ENCODE measurements at places on chromosomes 6 and 20.

- no peaks in the 10 kb centered on the region for H3K27me3 ChIP-seq
- no peaks in the 10 kb centered on the region for H3K4me1 ChIP-seq
- no peak overlapping the region for H3K27ac ChIP-seq
- no peak overlapping the region for H3K4me3 ChIP-seq
- H3K36me3 ChIP-seq = no peaks in the 10 kb centered on the region
Measured at GRCh38 chr6:124393536-124393935, 568.7 kb upstream of the RNF217 start.

- H3K4me3 ChIP-seq = no peak overlapping the region
- peak overlapping the region; percentile 0 for H3K27ac ChIP-seq
- H3K36me3 ChIP-seq = no peaks in the 10 kb centered on the region
- DNase-seq = peak; percentile 79
- no peaks in the 10 kb centered on the region for H3K27me3 ChIP-seq
Measured at GRCh38 chr20:49510562-49511122, 28.2 kb upstream of the KCNB1 start.

DNA sequence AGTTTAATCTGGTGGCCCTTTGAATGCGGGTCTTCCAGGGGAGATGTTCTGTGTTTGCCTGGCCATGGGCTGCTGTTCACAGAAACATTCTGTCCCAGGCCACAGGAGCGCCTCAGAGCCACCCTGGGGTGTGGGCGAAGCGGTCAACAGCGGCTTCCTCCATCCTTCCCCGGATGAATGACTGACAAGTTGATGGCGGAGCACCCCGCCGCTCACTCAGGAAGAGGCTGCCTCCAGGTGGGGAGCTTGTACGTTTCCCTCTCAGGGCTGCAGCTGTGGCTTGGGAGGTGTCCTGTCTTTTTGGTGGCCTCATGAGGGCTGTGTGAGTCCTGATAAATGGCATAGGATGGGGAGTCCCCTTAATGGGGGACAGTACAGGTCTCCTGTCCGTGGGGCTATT, 178.4 kb downstream of the NRN1 start:
- no peaks in the 10 kb centered on the region for H3K36me3 ChIP-seq
- no peak overlapping the region for H3K27ac ChIP-seq
- H3K4me1 ChIP-seq = no peaks in the 10 kb centered on the region
- H3K4me3 ChIP-seq = no peak overlapping the region
- H3K27me3 ChIP-seq = no peaks in the 10 kb centered on the region

- no peak overlapping the region for H3K27ac ChIP-seq
- H3K36me3 ChIP-seq = no peaks in the 10 kb centered on the region
- H3K27me3 ChIP-seq = no peaks in the 10 kb centered on the region
- DNase-seq = no peak
Measured at GRCh38 chr6:45574885-45575284, 197.2 kb upstream of the SUPT3H start.

DNA sequence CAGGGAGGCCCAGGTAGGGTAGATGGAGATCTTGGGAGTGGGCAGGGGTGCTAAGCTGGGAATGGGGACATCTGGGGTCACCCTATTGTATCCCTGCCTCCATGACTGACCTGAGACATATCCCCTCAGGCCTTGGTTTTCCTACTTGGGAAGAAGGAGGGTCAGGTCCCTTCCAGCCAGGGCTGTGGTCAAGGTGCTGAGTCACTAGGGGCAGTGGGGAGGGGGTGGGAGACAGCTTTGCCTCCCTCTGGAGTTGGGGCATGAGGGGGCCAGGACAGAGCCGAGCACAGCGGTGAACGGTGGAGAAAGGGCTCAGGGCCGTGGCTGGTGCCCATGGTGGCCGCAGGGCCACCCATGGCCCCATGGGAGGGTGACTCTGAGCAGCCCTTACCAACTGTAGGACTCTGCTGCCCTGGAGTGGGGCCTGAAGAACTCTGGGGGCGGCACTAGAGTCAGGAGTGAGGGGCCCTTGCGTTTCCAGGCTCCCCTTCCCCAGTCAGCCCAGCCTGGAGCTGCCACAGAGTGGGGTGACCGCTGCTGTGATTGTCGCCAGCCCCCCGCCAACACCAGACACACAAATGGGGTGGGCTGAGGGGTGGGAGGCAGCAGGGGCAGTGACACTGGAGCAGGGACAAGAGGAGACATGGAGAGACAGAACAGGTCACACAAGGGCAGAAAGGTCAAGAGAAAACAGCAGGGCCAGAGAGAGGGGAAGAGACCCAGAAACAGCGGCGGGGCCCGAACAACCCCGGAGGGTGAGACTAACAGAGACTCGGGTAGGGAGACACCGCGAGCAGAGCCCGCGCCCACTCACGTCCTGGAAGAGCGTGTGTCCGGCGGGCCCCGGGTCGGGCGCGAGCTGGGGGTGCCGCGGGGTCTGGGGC, 576 bp downstream of the NECAB3 start:
- H3K27ac ChIP-seq = no peak overlapping the region
- no peaks in the 10 kb centered on the region for H3K4me1 ChIP-seq
- no peaks in the 10 kb centered on the region for H3K27me3 ChIP-seq
- H3K36me3 ChIP-seq = no peaks in the 10 kb centered on the region
- peak overlapping the region; percentile 65 for H3K4me3 ChIP-seq
- DNase-seq = no peak

GRCh38 chr20:16810216-16810615, 62.1 kb downstream of the OTOR start:
- DNase-seq = no peak
- no peaks in the 10 kb centered on the region for H3K36me3 ChIP-seq
- no peaks in the 10 kb centered on the region for H3K27me3 ChIP-seq
- no peak overlapping the region for H3K27ac ChIP-seq

DNA sequence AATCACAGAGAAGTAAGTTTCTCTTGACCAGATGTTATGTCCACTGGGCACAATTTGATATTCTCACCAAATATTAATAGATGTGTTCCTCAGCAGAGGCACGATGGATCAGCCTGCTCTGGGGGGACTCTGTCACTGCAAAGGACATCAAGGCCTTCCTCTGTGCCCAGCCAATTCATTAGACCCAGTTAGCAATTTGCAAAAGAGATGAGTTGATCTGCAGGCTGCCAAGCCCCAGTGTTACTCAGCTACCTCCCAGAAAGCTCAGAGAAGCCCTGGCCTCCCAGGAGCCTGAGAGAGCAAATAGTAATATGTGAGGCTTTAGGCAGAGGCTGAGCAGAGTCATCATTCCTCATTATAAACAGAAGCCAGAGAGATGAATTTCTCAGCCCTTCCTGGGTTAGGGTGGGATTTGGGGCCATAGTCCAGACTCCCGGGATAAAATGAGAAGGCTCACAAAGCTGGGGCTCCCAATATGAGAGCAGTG, 54.2 kb downstream of the ZNF831 start:
- H3K27ac ChIP-seq = no peak overlapping the region
- no peaks in the 10 kb centered on the region for H3K4me1 ChIP-seq
- H3K4me3 ChIP-seq = no peak overlapping the region
- no peaks in the 10 kb centered on the region for H3K27me3 ChIP-seq

DNA sequence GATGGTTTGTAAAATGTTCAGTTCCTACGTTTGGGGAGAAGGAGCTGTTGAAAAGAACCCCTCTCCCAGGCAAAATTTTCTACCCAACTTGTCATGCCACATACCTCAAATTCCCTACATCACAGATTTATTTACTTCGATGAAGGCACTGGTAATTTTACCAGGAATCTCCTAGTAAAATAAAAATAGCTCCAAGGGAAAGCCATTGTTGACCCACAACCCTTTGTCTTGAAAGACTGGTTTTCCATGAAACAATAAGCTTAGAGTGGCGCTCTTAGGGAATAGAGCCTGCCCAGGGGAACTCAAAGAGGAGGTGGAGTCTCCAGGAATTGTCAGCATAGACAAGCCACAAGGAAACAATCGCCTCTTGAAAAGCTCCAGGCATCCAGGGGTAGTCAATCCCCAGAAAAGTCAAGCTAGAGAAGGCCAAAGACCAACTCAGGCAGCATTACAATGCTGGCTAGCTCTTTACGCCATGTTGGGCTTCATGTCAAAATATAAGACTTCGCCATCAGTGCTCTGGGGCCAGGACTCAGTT, 99.2 kb upstream of the RREB1 start:
- no peak overlapping the region for H3K27ac ChIP-seq
- H3K27me3 ChIP-seq = no peaks in the 10 kb centered on the region
- DNase-seq = no peak
- no peak overlapping the region for H3K4me3 ChIP-seq
- H3K4me1 ChIP-seq = no peaks in the 10 kb centered on the region
- no peaks in the 10 kb centered on the region for H3K36me3 ChIP-seq

All from aorta (tissue), 5 donors.